Mesenchymal stem cell (in vitro differentiated cells and primary cell): ENCODE measurements at places on chromosomes 4 and X.
A peak's percentile ranks its signal among the peaks of the same experiment; 100 is the strongest.

DNA sequence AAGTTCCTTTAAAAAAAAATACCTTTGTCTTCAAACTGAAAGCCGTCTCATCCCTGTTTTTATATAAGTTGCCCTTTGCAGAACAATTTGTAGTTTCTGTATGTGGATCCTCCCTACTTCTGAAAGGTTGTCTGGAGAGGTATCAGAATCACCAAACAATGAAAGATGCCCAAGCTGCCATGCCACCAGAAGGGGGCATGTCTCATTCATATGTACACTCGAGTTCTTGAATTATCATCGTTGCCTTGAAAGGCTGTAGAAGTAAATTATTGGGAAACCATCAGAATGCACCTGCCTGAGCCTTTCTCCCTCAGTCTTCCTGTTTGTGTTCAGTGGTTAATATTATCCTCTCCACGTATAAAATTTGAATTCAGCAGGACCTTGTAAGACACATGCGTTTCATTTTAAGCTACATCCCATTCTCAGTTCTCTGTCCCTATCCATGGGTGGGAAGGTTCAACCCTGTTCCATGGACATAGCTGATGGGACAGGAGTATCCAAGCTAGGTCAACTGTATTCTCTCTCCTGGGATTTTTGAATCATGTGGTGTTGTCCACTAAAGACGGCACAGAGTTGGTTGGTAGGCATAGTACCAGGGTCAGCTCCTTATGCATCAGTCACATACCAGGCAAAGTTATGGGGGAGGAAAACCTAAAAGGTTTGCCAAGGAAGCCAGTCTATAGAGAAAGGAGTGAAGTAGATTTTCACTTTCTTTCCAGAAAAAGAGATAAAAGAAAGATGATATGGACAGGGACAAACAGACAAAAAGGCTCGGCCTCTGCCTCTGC is 24.0 kb downstream of the GALNT7 start:
- no peak for DNase-seq

DNA sequence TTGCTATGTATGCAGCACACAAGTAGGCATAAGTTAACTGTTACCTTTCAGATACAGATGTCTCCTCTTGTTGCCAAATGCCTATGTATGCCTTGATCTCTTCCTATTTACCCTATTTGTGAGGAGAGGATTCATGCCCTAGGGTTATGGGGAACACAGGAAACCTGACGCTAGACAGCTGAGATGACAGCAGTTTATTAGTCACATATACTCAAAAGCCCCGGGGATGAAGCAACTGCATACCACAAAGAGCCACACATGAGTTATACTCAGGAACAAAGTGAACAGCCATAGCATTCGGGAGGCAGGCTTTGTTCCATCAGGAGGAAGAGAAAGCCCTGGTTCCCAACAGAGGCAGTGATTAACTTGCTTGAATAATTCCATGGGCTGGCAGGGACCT is 1011.7 kb upstream of the PCDH7 start:
- peak; percentile 78 for DNase-seq

DNA sequence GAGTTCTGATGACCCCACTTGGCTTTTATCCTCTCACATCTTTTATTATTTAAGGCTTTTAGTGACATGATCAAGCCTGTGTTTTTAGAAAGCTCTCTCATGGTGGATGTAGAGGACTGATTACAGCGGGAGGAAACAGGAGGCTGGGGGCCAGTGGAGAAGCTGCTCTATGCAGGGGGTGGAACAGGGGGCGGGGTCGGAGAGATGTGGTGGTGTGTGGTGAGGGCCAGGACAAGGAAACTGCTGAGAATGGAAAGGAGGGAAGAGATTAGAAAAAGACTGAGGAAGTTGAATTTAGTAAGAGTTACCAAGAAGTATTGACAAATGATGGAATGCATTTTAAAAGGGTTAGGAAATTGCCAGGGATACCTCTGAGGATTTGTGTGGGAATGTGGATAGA is 292.2 kb downstream of the ZIC3 start:
- DNase-seq, result no peak

DNA sequence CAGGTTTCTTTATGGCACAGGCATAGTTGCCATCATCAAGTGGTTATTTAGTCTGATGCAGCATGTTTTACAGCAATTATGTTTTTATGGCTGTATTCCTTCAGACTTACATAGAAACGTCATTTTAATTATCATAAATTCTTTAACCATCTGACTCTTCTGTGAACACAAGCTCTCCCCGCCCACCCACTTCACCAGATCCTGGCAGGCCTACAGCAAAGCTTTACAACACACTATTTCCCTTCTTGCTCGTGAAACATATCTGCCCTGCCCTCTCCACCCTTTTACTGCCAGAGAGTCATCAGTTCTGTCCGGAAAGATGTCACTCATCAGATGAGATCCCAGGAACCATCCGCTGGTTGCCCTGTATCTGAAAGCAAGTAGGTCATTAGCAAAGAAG is 120.5 kb downstream of the HS6ST2 start:
- no peak for DNase-seq

DNA sequence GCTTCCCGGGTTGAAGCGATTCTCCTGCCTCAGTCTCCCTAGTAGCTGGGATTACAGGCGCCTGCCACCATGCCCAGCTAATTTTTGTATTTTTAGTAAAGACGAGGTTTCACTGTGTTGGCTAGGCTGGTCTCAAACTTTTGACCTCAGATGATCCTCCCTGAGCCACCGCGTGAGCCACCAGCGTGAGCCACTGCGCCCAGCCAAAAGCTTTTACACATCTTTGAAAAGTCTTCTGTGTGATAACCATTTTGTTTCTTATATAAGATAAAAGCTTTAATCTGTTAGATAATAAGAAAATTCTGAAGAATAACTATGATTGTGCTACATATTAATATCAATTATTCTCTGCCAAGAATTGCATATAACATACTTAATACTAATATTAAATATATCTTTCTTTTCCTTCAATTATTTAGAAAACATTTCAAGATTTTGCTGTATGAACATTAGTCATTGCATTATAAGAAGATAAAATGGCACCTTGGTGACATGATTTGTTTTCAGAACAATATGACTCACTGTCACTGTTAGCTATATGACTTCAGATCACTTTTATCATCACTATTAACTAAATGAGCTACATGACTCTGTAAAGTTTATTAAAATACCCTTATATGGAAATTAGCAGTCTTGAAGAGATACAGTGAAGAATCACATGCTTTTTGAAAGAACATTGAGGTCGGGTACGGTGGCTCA is 33.4 kb downstream of the RUFY3 start:
- no peak for DNase-seq

DNA sequence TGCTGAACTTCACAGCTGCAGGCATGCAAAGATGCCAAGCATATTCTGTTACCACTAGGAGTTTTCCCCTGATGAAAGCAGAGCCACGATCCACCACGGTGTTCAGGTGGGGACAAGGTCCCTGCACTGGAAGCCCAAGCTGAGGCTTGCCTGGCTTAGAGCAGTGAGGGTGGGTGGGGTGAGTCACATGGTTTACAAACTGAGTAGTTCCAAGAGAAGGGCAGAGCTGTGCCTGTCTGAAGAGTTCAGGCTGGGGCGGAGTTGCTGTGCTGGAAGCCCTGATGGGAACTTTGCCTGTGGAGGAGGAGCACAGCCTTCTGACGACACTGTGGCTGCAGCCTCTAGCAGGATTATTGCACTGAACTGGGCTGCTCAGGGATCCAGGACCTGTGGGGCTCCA is 45.5 kb downstream of the FAM9B start:
- peak; percentile 5 for DNase-seq

DNA sequence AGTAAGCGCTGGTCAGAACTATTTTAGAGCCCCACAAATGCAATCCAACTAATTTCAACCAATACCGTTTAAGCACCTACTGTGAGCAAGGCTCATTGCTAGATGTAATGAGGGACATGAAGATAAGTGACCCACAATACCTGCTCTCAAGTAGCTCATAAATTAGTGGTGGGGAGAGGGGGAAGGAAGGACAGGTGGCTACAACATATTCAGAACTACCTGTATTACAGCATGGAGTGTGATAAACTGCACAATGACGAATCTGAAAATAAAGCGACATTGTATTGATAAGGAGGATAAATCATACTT is 311.6 kb upstream of the DIAPH2 start:
- no peak for DNase-seq

DNA sequence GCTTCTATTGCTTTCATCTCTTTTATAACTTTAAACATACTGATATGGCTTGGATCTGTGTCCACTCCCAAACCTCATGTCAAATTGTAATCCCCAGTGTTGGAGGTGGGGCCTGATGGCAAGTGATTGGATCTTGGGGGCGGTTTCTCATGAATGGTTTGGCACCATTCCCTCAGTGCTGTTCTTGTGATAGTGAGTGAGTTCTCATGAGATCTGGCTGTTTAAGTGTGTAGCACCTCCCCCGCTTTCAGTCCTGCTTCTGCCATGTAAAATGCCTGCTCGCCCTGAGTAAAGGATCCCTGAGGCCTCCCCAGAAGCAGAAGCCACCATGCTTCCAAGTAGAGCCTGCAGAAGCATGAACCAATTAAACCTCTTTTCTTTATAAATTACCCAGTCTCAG is 17.7 kb downstream of the MND1 start:
- DNase-seq, result no peak

DNA sequence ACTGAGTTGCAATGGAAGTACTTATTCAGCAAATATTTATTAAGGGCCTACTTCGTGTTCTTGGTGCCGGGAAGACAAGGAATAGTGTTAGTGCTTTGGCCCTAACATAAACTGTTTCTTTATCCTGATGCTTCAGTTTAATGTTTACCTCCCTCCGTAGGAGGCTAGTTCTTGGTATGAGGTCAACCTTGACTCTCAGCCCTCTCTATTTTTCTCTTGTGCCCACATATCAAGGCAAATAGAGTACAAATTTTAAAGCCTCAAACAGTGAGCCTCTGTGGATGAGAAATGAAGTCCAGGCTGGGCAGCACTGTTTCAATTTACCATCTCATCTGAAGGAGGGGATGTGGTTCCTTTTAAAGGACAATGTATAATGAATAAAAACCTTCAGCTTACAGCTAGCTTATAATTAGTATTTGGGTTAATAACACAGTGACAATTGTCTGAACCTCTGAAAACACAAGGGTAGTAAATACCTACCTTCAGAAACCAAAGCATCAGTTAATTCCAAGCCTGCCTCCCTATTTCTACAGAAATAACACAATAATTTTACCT is 68.5 kb downstream of the SH3RF1 start:
- no peak for DNase-seq

- no peak for DNase-seq
These were observed 152.9 kb downstream of the NHS start for GRCh38 chrX:17527922-17528321.

- peak; percentile 15 for DNase-seq
These were observed 534 bp downstream of the MSX1 start for GRCh38 chr4:4859799-4860599.

GRCh38 chr4:8646296-8647093 is 53.9 kb downstream of the CPZ start:
- no peak for DNase-seq

DNA sequence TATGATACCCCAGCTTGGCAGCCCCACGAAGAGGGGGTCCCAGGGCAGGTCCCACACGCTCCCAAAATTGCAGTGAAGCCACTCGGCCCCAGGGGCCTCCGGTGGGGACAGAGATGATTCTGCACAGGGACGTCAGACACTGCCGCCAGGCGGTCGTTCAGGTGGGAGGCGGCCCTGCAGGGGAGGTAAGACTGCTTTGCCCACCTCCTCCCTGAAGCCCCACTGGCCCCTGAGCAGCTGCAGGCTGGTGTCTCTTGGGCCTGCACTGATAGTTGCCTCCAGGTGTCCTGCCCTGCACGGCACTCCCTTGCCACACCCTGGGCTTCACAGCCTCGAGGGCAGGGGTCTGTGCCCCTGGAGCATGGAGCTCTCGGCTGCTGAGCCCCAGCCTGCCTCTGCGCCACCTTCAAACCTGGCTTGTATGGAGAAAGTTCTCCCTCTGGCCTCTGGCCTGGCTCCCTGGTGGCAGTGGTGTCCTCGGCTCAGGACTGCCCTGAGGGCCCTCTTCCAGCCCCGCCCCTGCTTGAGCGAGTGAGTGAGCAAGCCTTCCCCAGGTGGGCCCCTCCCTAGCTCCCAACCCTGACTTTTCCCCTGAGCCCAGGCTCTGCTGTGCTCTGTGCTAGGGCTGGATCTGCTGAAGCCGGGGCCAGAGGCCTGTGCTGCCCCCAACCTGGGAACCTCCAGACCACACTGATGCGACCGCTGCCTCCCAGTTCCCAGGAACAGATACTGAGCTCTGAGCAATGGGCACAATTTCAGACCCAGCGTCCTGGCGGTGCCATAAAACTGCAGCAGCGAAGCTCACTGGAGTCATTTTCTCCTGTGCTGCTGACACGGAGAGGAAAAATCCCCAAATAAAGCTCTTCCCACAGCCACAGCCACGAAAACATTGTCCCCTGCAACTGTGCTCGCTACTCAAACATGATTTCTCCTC is 16.1 kb downstream of the ADRA2C start:
- DNase-seq, result no peak

DNA sequence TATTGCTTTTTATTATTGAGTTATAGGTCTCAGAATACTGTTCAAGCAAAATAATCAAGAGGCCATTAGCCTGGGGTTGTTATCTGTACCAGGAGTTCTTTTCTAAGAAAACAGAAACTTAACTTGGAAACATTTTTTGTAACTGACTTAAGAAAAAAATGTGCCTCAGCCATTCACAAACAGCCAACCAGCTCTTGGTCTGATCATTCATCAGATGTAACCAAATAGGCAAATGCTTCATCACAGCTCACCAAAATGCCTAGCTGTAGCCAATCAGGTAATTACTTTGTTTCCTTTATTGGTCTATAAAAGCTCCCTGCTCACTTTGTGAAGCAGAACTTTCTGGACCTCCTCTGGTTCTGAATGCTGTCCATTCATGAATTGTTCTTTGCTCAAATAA is 387.7 kb downstream of the FAT4 start:
- no peak for DNase-seq

DNA sequence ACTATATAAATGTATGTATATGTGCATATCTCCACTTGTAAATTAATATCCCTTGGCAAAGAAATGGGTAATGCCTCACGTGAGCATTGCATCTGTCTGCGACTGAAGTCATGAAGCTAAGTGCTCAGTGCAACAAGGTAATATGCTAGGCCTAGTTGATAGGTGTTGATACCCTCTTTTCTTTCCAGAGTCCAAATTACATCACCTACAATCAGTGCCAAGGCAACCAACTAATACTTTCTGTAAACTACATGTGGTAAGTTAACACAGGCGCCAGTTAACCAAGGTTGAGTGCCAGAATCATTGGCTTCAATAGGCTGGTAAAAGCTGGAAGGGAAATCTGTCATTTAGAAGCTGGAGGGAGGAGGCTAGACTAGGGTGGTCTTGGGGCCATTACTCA is 41.1 kb downstream of the GPM6B start:
- no peak for DNase-seq
